AG04449 (cell line): ENCODE measurements at places on chromosomes 1 and 21.

DNA sequence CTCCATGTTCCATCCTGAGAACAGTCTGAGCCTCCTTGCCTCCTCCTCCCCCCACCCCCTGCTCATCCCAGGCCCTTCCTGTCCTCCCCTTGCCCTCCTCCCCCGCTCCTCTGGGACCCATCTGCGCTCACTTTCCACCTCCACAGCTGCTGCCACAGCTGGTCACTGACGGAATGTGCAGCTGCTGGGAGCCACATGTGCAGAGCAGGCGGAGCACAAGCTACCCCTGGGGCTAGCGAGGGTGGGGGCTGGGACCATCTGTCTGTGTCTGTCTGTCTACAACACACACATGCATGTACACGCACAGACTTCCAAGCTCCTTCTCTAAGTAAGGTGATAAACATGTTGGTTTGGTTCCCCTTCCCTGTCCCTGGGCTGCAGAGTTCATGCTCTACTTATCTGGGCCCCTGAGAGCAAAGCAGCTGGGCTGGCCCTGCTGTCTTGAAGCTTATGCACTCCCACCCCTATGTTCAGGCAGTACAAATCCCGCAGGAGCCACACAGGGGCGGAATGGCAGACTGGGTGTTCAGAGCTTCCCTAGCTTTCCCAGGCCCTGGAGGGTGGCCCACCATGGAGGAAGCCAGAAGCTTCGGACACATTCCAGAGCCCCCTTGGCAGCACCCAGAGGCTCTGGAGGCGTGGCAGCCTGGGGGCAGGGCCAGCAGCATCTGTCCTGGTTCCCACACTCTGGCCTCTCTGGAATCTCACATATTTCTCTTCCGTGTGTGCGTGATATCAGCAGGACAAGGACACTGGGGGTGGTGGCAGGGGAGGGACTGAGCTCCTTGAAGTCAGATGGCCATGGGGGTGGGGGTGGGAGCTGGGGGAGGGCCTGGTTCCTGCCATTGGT is 7.0 kb upstream of the HEYL start:
- no peak for DNase-seq

- DNase-seq: no peak
These were observed 74.0 kb downstream of the LPGAT1 start for GRCh38 chr1:211756471-211757020.

DNA sequence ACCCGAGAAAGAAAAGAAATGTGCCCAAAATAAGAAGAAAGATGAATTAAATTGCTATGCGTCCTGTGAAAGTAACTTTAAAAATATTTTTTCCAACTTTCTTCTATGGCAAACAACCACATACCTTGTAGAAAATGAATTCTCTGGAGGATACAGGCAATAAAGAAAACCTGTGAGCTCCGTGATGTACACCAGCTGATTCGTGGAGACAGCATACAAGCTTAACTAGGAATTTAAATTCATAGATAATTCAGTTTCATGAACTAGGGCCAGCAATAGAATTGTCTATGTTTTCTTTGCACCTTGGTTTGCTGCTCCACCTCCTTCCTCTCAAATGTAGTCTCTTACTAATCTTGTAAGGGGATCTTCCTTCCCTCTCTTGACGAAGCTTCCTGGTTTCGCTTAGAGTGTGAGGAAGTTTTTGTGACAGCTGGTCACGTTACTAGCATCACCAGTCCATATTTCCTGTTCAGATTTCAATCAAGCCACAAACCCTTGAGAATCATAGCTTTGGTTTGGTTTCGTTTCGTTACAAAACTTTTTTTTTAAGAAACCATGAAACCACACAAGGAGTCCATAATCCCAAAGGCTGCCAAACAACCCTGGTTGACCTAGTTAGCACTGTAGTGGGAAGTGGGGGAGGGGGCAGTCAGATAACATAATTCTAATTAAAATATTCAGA is 35.8 kb downstream of the GREM2 start:
- DNase-seq: no peak

DNA sequence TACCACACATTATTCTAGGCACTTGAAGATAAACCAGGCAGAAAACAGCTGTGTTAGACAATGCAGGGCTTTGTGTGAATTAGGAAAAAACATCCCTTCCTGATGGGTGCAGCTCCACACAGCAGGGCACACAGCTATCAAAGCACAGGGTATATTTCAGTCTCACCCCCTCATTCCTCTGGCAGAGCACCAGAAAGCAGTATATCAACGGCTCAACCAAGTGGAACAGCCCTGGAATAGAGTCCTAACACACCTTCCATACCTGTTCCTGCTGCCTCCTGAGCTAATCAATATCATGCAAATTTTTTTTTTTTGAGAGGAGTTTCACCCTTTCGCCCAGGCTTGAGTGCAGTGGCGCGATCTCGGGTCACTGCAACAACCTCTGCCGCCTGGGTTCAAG is 32.1 kb downstream of the LYST start:
- DNase-seq: no peak

DNA sequence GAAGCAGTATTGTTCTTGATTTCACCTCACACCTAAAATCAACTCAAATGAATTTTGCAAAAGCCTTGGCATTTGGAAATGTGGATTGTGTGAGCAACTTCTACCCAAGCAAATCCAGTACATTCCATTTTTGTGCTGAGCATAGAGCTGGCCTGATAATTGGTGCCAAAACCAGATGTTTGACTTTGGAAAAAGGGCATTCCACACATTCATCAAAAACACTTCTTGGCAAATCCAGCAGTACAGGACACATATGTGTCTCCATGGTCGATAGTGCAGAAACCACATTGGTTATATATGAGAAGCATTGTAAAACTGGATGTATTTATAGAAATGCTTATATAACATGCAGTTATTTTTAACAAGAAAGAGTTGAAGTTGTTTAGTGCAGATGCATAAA is 210.4 kb downstream of the KCNK2 start:
- DNase-seq: no peak

- no peak for DNase-seq
These were observed 87.6 kb upstream of the SELENON start for GRCh38 chr1:25712299-25712970.

GRCh38 chr1:160666079-160666442 is 19.2 kb upstream of the SLAMF1 start:
- no peak for DNase-seq

DNA sequence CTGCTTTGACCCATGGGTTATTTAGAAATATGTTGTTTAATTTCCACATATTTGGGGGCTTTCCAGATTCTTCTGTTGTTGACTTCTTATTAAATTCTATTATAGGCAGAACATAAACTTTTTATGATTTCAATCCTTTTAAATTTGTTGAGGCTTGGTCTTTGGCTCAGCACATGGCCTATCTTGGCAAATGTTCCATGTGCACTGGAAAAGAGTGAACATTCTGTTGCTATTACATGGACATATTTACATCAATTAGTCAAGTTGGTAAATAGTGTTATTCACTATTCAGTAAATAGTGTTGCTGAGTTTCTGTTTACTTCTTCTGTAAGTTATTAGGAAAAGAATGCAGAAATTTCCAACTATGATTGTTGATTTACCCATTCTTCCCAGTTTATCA is 75.4 kb downstream of the ETS2 start:
- no peak for DNase-seq

- no peak for DNase-seq
These were observed 23.3 kb downstream of the LPAR3 start for GRCh38 chr1:84869720-84870119.

DNA sequence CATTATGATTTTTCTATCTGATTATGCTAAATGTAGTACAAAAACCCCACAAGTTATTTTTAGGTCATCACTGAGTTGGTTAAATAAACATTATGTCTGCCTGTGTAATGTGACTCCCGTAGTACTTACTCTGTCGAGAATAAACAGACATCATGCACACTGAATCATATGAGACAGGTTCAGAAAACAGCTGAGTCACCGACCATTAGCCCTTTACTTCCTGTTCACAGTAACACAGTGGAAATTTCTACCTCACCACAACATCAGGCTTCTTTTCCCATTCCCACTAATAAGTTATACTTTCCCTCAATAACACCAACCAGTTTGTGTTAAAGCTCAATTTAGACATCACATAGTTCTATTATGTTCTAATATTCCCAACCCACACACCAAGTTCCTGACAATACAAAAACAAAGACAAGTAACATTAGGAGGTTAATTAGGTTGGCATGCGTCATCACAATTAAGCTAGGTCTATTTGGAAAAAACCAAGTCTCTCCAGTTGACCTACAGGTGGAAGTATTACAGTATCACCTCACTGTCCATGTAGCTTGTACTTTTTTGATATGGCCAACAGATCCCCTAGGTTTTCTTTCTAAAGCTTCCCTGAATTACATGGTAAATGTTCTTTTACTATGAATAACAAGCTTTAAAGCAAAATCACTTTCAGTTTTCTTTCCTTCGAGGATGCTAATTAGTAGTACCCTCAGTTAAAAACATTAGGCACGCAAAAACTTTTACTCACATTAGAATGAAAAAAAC is 154.2 kb downstream of the EIF4G3 start:
- DNase-seq: peak; percentile 97

DNA sequence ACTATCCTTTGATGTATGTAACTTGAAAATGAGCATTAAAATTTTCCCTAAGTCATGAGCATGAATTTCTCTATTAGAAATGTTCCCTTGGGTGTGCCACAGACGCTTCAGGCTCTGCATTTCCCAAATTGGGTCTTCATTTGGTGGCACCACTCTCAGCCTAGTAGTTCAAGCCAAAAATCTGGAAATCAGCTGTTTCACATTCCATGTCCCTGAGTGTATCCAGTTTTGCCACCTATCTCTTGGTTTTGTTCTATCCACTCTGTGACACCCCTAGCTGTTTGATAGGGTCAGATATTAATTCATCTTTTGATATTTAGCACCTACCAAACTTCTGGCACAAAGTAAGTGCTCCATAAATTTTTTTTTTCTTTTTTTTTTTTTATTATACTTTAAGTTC is 89.5 kb upstream of the DPH5 start:
- DNase-seq: no peak

- DNase-seq: no peak
These were observed 8.2 kb upstream of the SH2D1B start for GRCh38 chr1:162420120-162420519.

DNA sequence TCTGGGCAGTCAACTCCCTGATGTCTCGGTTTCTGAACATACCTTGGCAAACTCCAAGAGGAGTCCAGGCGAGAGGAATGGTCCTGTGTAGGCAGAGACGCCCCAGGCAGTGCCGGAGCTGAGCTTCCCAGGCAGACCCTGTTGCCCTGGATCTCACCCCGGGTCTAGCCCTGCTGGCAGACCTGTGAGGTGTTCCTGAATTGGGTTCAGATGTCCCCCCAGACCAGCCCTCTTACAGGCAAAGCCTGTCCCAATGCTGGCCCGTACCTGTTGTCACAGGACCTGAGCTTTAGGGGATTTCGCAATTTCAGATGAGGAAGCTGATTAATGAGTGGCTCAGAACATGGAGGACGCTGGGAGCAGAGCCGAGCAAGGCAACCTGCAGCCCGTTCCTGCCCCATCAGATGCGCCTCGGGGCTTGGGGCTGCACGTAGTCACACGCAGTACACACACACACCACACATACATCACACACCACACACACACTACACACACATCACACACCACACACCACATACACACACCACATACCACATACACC is 38.5 kb upstream of the PDE9A start:
- no peak for DNase-seq

DNA sequence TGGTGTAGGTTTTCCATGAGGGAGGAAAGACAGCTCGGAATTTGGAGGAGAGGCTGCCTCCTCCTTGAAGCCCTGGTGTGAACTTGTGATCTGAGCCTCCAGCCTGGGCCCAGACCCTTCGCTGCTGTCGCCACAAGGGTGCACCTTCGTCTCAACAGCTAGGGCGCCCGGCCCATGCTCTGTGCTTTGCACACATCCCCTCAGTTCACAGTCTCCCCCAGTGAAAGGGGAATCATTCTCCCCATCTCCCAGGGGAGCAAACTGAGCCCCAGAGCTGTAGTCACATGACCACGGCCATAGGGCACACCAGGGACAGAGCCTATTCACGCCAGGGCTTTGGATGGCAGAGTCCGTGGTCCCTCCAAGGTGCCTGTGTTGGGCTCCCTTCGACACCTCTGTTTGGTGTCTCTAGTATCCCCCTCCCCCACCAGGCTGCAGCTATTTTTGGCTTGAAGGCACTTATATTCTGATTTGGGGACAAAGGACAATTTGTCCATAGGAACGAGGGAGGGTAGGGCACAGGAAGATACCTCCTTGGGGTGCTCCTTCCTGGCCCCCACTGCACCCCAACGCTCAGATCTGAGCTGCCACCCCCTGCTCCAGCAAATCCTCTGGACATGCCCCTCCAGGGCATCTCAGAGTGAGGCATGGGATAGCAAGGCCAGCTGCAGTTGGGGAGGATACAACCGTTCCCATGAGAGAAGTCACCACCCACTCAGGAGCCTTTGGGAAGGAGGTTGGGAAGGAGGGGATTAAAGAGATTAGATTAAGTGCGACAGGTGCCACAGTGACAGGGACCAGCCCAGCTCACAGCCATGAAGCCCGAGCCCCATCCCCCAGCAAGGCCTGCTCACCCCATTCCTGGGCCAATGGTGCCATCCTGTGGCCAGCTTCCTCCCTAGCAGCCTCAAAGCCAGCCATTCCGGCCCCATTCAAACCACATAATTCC is 15.7 kb downstream of the MATN1 start:
- DNase-seq: no peak
